ENCODE measurements at places on chromosomes 13 and 19.
A peak's percentile ranks its signal among the peaks of the same experiment; 100 is the strongest.

DNA sequence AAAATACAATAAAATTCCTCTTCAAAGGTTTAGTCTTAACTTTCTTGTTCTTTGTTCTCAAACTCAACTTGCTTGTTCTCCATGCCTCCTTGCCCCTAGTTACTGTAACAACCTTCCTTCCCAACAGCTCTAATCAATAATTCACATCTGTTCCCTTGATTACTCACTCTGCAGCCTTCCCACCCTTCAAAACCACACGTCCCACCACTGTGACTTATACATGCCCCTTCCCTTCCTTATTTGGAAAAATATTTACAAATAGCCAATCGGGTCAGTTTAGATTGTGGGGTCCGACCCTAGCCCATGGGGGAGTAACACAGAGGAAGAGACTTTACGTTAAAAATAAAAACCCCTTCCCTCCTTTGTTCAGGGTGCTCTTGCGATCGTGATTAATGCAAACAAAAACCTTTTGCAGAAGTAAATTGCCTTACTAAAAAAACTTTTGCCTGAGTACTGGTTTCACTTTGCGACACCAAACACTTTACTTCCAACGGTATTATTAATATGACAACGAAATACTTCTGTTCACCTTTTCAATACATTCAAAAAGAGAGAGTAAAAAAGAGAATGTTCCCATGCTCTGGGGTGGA lies 512 bp upstream of the ZNF93 start:
- no peak for DNase-seq

DNA sequence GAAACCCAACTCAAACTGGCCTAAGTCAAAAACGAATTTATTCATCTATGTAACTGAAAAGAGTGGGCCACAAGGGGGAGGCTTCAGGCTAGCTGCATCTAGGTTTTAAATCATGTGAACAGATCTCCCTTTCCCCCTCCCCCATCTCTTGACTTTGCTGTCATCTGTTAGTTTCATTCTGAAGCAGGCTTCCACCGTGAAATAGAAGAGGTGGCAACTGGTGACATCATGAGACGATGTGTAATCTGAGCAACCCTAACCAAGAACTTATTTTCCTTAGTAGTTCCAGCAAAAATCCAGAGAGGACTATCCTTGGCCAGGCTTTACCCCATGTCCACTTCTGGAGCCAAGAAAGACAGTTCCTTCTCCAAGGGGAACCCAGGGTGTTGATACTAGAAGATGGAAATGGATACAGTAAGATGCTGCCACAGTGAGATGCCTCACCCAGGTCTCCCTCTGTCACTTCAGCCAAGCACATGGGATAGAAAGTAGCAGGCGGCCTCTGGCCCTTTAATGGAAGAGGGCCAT lies 9.4 kb downstream of the SAMD4B start:
- peak; percentile 53 for DNase-seq

DNA sequence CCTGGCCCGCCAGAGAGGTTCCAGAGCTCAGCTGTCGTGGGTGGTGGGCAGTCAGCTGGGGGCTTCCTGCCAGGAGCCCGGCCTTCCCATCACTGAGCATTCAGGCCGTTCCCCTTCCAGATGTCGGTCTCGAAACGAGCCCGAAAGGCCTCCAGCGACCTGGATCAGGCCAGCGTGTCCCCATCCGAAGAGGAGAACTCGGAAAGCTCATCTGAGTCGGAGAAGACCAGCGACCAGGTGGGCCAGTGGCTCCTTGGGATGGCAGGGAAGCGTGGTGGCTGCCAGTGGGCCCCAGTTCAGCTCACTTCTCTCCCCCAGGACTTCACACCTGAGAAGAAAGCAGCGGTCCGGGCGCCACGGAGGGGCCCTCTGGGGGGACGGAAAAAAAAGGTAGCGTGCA lies 19.3 kb downstream of the HDGFL2 start:
- DNase-seq, result no peak

- peak; percentile 87 for DNase-seq
These were observed at the start of gene MED25 for GRCh38 chr19:49817964-49818648. Gene MED25, plus strand, starts transcription at chr19:49818289. Its CDS starts 53 bp downstream, at chr19:49818342.

DNA sequence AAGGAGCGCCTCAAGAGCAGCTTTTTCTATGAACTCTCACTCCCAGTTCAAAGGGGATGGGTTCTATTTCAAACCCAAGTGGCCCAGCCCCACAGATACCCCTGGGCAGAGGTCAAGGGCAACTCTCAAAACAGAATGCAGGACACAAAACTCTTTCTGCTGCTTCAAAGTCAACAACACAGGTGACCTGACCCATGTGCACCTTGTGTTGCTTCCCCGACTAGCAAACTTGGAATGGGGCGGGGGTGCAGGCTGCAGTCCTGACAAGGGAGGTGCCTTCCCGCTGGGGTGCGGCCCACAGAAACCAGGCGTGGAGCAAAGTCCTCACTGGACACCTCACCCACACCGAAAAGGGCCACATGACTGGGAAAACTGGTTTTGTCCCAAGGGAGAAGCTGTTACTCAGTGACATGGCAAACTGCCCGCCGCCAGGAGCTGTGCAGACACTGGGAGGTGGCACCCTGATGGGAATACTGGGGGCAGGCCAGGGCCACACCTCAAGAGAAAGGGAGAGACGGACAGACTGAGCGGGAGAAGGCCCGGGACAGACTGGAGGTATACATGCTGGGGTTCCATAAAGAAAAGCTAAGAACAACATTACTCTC lies 17.4 kb downstream of the ZC3H4 start:
- no peak for DNase-seq

DNA sequence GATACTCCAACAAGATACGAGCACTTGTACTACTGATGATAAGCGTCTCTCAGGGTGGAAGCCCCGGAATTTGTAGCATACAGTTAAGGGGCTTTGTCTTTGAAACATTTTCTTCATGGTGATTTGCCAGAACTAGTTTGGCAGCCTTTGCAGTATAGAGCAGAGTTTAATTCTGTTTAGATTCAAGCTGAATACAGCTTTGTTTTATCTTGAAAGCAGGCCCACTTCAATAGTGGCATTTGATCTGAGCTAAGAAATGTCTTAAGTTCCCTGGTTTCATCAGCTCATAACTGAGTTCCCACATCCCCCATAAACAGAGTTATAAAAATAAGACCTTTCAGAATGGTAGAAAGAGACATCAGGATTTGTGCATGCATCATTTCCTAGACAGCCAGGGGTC lies 125.9 kb downstream of the MIPEP start:
- no peak for DNase-seq

DNA sequence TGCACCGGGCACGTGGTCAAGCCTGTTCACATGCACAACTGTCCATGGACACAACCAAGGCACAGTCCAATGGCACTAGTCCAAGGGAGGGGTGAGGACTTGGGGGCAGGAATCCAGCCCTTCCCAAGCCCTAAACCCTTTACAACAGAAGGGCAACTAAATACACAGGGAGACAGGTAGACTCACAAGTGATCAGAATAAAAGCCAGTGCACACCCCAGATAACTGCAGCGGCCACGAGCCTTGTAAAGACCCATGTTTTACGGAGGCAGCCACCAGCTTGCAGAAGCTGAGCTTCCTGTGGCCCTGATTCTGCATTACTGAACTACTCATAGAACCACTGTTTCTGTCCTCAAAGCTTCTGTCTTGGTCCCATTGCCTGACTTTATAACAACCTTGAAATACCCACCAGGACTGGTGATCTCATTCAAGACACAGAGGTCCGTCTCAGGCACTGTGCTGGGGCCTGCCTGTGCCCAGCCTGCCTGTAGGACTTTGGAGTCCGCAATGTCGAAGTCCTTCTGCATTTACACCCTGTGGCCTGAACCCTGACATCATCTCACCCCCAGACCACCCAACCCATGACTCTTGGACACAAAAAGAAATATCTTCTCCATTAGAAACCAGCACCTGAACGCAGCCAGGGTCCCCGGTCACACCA lies 181.2 kb downstream of the COL4A1 start:
- DNase-seq, result no peak

- DNase-seq, result no peak
These were observed 86.4 kb downstream of the CCNA1 start for GRCh38 chr13:36518707-36519106.

GRCh38 chr13:107721125-107721869 lies 494.0 kb downstream of the LIG4 start:
- no peak for DNase-seq

GRCh38 chr13:77022341-77022740 lies 4.6 kb downstream of the FBXL3 start:
- no peak for DNase-seq

DNA sequence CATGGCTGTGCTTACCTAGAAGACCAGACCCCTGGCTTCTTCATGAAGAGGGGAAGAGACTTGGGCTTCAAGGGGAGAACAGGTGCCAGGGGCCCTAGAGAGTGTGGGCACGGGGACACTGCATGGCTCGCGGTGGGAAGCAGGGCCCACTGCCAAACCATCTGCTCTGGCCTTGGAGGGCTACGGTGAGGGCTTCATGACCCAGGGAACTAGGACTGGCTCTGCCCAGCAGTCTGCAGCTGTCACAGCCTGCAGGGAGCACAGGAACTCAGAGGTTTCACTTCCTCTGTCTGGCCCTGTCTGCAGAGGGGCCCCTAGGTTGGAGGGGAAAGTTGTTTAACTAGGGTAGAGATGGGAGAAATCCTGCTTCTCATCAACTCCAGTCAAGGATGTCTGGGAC lies 4.3 kb downstream of the ERCC1 start:
- peak; percentile 59 for DNase-seq

DNA sequence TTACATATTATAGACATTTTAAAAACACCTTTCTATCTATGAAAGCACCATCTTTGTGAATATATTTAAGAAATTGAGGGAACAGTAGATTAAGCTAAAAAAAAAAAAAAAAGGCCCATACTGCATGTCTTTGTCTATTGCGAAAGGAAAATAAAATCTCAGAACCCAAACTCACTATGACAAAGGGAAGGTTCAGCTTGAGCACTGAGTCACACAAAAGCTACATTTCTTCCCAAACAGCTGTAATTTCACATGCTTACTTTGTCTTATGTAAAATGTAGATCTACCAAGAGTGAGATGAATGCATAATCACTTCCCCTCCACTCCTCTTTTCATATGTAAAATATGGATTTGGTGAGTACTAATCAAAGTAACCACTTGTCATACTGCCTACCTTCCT lies 640.1 kb upstream of the KLF12 start:
- DNase-seq, result no peak

GRCh38 chr13:29730253-29730652 lies 120.2 kb downstream of the UBL3 start:
- no peak for DNase-seq

DNA sequence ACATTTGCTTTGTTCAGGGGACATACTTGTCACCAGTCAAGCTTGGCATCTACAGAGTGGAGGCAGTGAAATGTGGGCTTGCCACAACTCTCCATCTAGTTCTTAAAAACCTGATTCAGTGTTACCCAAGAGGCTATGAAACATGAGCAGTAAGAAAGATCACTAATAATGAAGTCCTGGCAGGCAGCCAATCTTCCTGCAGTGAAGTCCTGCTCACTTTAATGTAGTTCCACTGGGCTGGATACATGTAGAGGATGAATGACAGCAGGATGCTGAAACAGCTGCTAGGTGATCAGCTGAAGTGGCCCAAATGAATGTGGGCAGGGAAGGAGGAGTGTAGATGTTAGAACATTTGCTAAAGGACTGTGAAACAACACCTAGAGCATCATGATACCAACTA lies 1213.1 kb downstream of the OLFM4 start:
- DNase-seq, result no peak

GRCh38 chr13:95352486-95352885 lies 51.2 kb upstream of the ABCC4 start:
- DNase-seq, result no peak

DNA sequence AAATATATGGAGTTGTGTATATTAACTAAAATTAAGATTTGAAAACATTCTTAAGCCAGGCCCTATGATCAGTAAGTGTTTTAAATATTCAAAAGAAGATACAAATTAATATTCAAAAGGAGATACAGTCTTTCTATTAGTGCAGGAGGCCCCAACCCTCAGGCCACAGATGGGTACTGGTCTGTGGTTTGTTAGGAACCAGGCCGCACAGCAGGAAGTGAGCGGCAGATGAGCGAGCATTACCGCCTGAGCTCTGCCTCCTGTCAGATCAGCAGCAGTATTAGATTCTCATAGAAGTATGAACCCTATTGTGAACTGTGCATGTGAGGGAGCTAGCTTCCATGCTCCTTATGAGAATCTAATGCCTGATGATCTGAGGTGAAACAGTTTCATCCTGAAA lies 232.9 kb downstream of the FOXO1 start:
- peak; percentile 13 for DNase-seq

GRCh38 chr19:33906578-33907335 lies 110.1 kb downstream of the KCTD15 start:
- DNase-seq, result no peak

DNA sequence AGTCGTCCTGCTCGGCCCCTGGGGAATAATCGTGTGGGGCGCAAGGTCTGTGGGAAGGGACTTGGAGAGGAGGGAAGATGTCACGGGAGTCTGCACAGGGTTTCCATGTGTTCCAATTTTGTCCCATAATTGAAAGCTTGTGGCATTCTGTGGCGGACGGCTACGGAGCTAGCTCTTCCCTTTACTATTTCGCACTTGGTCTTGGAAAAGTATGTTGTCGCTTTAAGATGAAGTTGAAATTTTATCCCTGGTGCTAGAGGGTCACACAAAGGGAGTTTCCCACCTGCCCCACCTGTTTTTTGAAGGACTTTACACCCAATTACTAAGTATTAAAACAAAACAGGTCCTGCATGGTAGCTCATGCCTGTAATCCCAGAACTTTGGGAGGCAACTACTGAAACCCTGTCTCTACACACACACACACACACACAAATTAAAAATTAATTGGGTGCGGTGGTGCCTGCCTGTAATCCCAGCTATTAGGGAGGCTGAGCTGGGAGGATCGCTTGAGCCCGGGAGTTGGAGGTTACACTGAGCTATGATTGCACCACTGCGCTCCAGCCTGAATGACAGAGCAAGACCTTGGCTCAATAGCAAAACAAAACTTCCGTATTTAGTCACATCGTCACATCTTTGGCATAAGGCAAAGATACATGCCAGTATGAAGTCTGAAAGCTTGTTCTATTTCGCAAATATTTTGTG lies 967 bp upstream of the TPT1 start:
- DNase-seq, result no peak

- DNase-seq, result no peak
These were observed 135.3 kb downstream of the RFC3 start for GRCh38 chr13:33953203-33953602.
